Skin of body (tissue), 3 donors: ENCODE measurements at places on chromosomes 1 and 21.
A peak's percentile ranks its signal among the peaks of the same experiment; 100 is the strongest.

DNA sequence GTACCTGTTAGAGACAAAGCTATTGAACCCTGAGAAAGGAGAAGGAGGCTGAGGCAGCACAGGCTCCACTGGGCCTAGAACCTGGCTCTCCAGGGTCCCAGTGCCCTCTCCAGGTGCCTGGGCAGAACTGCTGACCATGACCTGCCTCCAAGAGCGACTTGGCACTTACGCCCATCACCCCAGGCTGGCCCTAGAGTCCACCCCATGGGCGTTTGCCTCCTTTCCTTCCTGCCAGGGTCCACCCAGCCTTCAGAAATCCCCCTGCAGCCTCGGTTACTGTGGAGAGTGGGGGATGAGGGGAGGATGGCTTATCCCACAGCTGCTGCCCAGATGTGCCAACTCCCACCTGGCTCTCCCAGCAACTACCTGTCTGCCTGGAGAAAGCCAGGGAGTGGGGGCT, 14.7 kb upstream of the C1QA start:
- no peak for DNase-seq

DNA sequence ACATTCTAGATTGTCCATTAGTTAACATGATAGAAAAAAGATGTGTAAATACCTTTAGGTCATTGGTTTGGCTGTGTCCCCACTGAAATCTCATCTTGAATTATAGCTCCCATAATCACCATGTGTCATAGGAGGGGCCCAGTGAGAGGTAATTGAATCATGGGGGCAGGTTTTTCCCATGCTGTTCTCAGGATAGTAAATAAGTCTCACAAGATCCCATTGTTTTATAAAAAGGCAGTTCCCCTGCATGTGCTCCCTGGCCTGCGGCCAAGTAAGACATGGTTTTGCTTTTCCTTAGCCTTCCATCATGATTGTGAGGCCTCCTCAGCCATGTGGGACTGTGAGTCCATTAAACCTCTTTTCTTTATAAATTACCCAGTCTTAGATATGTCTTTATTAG, 32.5 kb upstream of the SLC44A5 start:
- DNase-seq = no peak

DNA sequence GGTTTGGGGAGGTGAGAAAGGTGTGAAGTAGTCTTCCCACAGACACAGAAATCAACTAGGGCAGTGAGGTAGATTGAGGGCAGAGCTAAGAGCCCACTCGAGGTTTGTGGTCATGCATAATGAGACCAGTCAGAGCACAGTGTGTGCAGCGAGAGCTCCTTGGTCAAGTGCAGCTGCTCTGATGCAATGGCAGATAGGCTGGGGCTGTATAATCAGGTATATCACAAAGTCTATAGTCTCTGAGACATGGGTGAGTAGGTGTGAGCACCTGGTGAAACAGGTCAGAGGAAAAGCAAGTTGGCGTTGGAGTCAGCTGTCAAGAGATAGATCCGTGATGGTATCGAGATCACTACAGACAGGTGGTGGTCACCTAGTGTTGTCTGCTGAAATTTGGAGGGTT, 17.6 kb downstream of the DSCAM start:
- no peak for DNase-seq

DNA sequence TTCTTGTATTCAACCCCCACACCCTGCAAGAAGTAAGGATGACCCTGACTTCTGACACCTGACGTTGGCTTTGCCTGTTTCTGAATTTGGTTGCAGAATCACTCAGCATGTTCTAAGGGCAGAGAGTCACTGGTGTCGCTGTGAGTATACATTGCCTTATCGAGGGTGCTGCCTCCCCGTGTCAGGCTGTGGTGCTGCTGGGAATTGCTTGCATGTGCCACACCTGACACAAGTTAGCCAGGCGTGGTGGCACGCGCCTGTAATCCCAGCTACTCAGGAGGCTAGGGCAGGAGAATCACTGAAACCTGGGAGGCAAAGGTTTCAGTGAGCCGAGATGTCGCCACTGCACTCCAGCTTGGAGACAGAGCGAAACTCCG, 45.9 kb downstream of the WDR4 start:
- DNase-seq = no peak

- DNase-seq = no peak
Measured at GRCh38 chr1:94550800-94551241, 9.3 kb upstream of the F3 start.

DNA sequence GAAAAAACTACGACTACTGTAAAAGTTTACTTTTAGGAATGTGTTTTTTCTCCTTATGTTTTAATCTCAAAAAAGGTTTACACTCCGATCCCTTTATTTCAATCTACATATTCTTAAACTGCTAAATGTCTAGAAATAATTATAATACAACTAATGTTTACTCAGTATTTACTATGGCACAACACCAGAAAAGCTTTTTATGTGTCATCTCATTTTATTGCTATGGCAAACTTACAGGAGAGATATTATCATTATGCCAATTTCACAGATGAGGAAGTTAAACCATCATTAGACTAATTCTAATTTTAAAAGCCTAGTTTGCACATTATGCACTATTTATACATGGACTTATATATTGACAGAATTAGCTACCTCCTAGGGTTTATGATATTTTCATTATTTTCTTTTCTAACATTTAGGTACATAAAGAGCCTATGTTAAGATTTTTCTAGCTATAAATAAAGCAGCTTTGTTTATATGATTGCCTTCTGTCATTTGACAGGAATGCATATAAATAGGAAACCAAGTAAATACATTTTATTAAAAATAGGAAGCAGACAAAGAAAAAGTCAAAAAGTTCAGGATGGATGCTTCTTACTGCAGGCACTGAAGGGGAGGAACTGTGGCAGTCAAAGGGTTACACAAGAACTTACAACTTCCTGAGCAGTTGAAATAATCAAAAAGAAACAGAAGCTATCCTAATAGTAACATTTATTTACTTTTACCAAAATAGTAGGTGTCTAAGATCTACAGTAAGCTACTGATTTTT, 442.4 kb downstream of the LTN1 start:
- DNase-seq = no peak

- DNase-seq = no peak
Measured at GRCh38 chr1:180213401-180214170, 16.5 kb upstream of the LHX4 start.

DNA sequence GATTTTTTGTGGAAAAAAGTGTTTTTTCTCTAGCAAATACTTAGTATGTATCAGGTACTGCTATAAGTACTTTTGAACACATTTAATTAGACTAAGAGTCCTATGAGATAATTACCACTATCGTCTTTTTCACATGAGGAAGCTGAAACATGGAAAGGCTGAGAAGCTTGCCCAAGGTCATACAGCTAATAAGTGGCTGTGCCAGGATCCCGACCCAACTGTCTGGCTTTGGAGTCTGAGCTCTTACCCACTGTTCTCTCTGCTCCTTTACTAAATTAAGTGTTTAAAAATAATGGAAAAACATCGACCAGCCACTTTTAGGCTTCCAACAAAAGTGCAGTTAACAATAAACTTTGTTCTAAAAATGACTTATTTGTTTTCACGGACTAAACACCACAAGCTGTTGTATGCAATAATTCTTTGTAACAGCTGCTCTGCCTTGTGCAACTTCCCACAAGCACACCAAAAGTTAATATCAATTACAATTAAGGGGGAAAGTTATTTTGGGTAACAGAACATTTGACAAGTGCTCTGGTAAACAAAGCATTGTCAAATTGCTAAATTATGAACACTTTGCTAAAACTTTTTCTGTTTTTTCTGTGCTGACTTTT, 75.7 kb downstream of the CRB1 start:
- DNase-seq = peak; percentile 15

DNA sequence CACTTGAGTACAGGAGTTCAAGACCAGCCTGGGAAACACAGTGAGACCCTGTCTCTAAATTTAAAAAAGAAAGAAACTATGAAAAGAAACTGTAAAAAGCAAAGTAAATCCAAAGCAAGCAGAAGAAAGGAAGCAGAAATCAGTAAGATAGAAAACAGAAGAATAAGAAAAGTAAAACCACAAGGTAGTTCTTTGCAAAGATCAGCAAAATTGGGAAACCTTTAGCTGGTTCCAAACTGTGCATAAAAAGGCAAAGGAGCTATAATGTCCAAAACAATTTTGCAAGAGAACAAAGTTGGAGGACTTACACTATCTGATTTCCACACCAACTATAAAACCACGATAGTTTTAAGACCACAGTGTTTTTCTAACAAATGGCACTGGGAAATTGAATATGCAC, 218.8 kb downstream of the RPS6KC1 start:
- DNase-seq = no peak

DNA sequence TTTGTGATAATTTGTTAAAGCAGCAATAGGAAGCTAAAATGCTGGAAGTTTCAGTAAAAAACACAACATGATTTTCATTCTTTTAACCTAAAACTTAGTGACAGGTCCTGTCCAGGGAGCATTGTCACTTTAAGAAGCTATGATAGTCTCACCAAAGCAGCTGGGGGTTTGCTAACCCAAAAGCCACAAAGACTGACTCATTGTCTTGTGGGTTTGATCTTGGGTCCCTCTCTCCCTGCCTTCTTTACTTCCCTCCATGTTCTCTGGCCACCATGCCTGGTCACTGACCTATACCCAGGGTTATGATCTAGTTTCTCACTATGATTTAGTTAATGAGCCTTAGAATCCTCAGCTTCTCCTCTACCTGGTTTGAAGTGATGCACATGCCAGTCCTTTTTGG, 213.5 kb upstream of the PTGFR start:
- DNase-seq = no peak

- DNase-seq = no peak
Measured at GRCh38 chr1:24424207-24424606, 8.6 kb downstream of the NIPAL3 start.

DNA sequence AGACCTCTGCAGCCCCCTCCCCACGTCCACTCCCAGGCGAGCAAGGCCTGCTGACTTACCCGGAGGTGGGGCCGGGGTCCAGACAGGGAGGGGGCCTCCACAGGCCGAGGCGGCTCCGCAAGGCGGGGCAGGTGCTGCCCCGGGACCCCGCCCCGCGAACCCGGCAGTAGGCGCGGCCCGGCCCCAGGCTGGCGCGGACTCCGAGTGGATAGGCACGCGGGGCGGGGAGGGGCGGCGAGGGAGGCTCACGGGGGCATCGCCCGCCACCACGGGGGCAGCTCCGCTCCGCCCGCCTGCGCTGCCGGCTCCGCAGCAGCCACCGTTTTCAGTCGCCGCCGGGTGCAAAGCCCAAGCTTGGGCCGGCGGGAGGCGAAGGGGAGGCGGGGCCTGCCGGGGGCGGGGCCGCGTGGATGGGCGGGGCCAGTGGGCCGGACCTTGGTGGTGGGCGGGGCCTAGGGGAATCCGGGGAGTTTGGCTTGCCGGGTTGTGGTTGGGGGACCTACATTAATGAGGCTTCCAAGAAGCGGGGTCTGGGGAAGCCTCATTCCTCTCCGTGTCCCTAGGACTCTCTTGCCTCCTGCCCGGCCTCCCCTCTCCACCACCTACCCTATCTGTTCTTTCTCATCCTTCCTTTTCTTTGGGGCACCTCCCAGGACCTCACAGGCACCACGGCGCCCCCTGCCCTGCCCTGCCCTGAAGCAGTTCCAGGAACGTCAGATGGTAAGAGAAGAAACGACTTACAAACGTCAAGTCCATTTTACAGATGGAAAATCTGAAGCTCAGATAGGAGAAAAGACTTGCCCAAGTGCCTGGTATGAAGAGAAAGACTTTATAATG, at the start of gene RIMS3:
RIMS3 (minus strand) TSS at position 348 of the 837 bp plus-strand sequence. CDS start 23,757 bp downstream, outside the sequence.
- no peak for DNase-seq

DNA sequence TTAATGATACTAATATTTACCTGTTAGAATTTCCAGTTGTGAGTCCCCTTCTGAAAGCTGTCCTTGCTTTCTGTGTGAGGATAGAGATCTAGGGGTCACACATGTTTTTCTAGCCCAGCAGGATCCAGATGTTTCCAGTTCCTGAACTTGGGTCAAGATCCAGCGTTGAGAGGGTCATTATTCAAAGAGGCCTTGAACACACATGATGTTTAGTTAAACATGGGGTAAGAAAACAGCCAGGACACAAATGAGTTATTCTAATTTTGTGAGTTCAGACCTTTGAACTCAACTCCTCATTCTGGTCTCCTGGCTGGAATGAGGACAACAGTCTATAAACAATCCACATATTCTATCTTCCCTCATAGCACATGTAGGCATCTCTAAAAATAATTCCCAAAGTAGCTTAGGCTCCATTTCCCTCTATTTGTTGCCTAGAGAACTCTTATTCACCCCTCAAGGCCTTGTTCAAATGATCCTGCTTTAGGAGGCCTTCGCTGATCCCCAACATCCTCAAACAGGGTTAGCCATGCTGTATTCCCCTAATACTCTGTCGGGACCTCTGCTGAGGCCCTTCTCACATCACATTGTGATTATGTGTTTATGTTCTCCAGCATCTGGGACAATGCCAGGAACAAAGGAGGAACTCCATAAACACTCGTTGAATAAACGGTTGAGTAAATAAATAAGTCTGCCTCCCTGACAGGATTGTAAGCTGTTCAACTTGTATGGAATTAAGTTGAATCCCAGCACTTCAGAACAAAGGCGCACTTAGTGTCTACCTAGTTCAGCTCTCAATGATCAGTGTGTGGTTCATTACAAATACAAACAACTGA, 15.0 kb upstream of the KCNN3 start:
- DNase-seq = no peak

DNA sequence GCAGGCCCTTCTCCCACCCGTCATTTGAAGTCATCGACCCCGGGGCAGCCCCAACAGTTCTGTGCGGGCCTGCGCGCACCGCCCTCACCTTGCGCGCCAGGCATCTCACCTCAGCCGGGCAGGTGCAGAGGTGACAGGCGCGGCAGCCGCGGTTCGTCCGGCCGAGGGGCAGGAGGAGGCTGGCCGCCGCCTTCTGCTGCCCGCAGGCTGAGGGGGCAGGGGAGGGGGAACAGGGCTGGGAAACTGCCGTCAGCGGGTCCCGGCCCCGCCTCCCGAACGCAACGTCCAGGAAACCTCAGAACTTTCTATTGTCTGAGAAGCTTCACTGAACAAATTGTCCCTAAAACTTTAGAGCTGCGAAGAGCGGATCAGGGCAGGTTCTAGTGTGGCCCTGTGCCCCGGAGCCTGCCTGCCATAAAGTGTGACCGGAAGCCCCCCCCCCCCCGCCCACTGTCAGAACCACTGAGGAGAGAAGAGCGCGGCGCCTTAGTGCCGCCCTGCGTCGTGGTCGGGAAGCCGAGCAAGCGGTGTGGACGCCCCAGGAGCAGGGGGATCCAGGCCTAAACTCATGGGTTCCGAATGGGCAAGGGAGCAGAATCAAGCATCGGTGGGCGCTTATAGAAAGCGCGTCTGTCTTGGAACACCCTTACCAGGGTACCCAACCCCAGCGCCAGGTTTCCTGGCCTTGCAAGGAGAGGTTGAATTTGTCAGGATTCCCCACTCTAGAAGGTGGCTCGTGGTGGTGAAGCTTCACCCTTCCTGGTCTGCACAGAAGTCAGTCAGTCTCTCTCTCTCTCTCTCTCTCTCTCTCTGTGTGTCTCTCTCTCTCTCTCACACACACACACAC, 13.3 kb upstream of the TBX15 start:
- DNase-seq = peak; percentile 25

- no peak for DNase-seq
Measured at GRCh38 chr1:234768569-234769283, 158.7 kb upstream of the IRF2BP2 start.

DNA sequence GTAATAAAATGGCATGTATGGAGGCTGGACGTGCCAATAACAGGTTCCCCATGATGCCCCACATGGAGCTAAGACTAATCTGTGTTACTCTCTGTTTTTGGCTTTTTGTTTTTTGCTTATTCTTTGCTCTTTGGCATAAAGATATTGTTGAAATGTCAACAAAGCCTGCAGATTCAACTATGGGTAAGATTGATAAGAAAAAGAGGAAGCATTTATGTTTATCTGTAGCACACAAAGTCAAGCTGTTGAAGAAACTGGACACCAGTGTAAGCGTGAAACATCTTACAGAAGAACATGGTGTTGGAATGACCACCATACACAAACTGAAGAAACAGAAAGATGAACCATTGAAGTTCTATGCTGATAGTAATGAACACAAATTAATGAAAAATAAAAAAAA, 402.7 kb downstream of the LTN1 start:
- no peak for DNase-seq
